ENCODE measurements at places on chromosomes 5 and 9. TPM values are rescaled to one million over a fixed set of nuclear protein-coding genes. Genes with fewer than 3 reads are reported as not detected.

The TRIM7 gene
- total RNA-seq = 8.9 TPM

The NEUROG1 gene
- total RNA-seq = not detected

The FOXI1 gene
- not detected for total RNA-seq

The DBH gene
- total RNA-seq = not detected

The EIF4E1B gene
- not detected for total RNA-seq

The FBP2 gene
- not detected for total RNA-seq

The FLT4 gene
- total RNA-seq = 3.8 TPM

The PHF24 gene
- total RNA-seq = 0.36 TPM

The IFNA21 gene
- total RNA-seq = not detected

The CDK7 gene
- total RNA-seq = 9.9 TPM

The TGFBR1 gene
- 15.0 TPM for total RNA-seq

The GABRB2 gene
- 0.17 TPM for total RNA-seq

The ZNF622 gene
- 85.2 TPM for total RNA-seq

The NRARP gene
- total RNA-seq = 7.7 TPM

The FOXD1 gene
- total RNA-seq = not detected

The CTNND2 gene
- total RNA-seq = 4.0 TPM

The ABCA1 gene
- total RNA-seq = 12.0 TPM

The CDC25C gene
- total RNA-seq = not detected

The RELL2 gene
- total RNA-seq = 0.72 TPM

All from heart left ventricle (tissue), 16 donors.